ENCODE measurements at places on chromosomes 4 and X.

GRCh38 chr4:107212565-107212964 lies 176.5 kb upstream of the DKK2 start:
- DNase-seq = no peak

GRCh38 chr4:41257257-41257901 lies 651 bp downstream of the UCHL1 start:
- DNase-seq = peak; percentile 76

DNA sequence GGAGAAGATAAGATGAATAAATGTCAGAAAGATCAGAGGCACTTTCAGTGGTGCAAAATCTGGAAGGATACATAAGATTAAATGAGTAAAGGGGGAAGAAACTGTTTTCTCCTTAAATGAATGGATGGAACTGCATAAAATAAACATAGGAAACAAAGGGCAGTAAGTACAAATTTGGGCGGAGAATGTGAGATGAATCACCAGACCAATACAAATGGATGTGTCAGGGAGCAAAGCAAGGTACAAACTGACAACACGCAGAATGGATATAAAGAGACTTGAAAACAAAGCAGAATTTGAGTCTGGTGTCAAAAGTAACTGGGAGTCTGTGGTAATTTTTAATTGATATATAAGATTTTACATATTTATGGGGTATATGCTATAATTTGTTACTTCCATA lies 175.3 kb upstream of the PCDH18 start:
- DNase-seq = no peak

DNA sequence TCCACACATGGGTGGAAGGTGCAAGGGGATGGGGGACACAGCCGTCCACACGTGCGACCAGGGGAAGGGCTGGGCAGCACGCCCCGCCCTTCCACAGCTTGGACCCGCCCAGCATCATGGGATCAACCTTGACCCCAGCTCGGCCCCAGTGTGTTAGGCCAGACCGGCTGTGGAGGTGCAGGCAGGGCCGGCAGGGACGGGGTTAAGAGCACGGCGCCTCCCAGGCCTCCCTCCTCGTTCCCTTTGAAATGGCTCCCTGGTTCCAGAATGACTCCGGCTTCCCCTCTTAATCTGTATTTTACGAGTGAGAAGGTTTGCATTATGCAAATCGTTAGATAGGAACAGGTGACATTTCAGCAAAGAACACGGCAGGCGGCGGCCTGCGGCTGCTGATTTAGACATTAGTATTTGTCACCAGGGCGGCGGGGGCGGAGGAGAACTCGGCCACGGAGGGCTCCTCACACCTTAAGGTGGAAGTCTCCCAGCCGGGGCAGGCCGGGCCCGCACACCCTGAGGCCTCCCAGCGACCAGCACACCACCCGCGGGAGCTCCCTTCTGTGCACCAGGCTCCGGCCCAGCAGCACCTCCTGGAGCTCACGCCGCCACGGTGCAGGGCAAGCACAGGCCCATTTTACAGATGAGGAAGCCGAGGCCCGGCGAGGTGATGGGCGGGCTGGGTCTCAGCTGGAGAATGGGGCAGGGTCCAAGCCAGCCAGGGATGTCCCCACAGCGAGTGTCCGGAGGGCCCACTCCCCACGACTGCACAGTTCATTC lies 116.1 kb downstream of the FAM53A start:
- no peak for DNase-seq

DNA sequence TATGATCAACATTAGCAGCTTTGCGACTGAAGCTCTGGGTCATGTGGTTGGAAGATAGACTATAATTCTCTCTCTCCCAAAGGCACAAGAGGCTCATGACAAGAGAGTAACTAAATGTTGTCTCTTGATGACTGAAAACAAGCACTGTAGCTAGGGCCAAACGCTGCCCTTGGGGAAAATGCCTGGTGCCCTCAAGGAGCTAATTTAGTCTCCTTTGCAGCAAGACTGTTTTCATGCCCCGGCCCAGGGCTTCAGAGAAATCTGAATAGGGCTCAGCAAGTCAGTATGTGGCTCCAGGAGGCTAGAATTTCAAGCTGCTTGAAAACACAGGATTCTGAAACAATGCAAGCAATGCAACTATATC lies 411.9 kb downstream of the GPAT3 start:
- no peak for DNase-seq

DNA sequence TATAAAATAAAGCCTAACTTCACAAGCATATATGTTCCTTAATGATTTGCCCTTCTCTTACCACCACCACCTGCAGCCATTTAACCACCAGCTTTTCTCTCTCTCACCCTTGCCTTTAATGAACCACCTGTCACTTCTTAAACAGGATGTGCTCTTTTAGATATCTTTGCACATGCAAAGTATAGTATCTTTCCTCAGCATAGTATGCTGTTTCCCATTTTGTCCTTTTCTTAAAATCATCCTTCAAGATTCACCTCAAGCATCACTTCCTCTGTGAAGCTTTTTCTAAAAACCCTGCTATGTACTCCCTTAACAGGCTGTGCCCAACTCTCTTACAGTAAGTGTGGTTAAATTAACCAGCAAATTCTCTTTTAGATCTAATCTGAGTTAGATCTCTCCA lies 8.2 kb upstream of the CNOT6L start:
- DNase-seq = no peak

GRCh38 chr4:182556580-182556979 lies 313.4 kb downstream of the TENM3 start:
- no peak for DNase-seq

Measured in right kidney (tissue), 9 donors.